ENCODE measurements at places on chromosomes 7 and 10. TPM values are rescaled to one million over a fixed set of nuclear protein-coding genes. Genes with fewer than 3 reads are reported as not detected.
A peak's percentile ranks its signal among the peaks of the same experiment; 100 is the strongest.

Gene SEMA3A
- 11.7 TPM for polyA plus RNA-seq

Gene EEPD1
- polyA plus RNA-seq = 8.4 TPM

Gene EN2
- polyA plus RNA-seq = not detected

Gene AHR
- 37.9 TPM for polyA plus RNA-seq

Gene OR13A1
- 0.06 TPM for polyA plus RNA-seq

Gene SAP25
- 7.9 TPM for polyA plus RNA-seq

Gene PNLIPRP2
- 11.9 TPM for polyA plus RNA-seq

Gene CYP17A1
- polyA plus RNA-seq = 0.60 TPM

Gene TBXAS1
- 9.6 TPM for polyA plus RNA-seq

DNA sequence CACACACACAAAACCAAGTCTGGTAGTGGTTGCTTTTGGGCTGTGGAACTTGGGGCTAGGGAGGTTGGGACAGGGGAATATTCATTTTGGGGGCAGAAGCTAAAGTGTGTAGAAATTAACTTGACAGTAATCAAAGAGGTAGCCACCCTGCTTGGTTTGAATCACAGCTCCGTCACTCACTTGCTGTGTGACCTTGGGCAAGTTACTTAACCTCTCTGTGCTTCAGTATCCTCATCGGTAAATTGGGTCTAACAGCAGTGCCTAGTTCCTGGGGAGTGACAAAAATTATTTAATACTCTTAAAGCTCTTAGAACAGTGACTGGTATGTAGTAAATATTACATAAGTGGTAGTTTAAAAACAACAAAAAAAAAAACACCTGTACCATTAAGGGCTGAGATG lies 489.8 kb downstream of the SDK1 start:
- no peak for DNase-seq
- no peaks in the 10 kb centered on the region for H3K36me3 ChIP-seq
- no peaks in the 10 kb centered on the region for H3K27me3 ChIP-seq
- no peaks in the 10 kb centered on the region for H3K4me1 ChIP-seq
- H3K4me3 ChIP-seq = no peak overlapping the region
- H3K27ac ChIP-seq = no peak overlapping the region

GRCh38 chr7:158609313-158609974 lies 21.8 kb upstream of the PTPRN2 start:
- no peak overlapping the region for H3K27ac ChIP-seq
- DNase-seq = no peak
- no peaks in the 10 kb centered on the region for H3K4me1 ChIP-seq
- no peaks in the 10 kb centered on the region for H3K36me3 ChIP-seq
- no peak overlapping the region for H3K4me3 ChIP-seq

- no peak overlapping the region for H3K4me3 ChIP-seq
- peak; percentile 24 for DNase-seq
- peaks cover 21% of the 10 kb centered on the region for H3K36me3 ChIP-seq
- H3K27ac ChIP-seq = peak overlapping the region; percentile 35
- peaks cover 28% of the 10 kb centered on the region for H3K4me1 ChIP-seq
Measured at GRCh38 chr10:69481305-69481704, 30.0 kb downstream of the TSPAN15 start.

GRCh38 chr7:149496642-149497391 lies 792 bp downstream of the ZNF746 start:
- peak overlapping the region; percentile 46 for H3K4me3 ChIP-seq
- H3K27ac ChIP-seq = no peak overlapping the region
- no peaks in the 10 kb centered on the region for H3K27me3 ChIP-seq
- H3K4me1 ChIP-seq = no peaks in the 10 kb centered on the region
- peak; percentile 54 for DNase-seq

GRCh38 chr10:95242581-95243317 lies 48.1 kb downstream of the PDLIM1 start:
- no peak overlapping the region for H3K27ac ChIP-seq
- peaks cover 88% of the 10 kb centered on the region for H3K36me3 ChIP-seq
- peaks cover 2% of the 10 kb centered on the region for H3K4me1 ChIP-seq
- DNase-seq = no peak
- no peak overlapping the region for H3K4me3 ChIP-seq
- H3K27me3 ChIP-seq = no peaks in the 10 kb centered on the region

DNA sequence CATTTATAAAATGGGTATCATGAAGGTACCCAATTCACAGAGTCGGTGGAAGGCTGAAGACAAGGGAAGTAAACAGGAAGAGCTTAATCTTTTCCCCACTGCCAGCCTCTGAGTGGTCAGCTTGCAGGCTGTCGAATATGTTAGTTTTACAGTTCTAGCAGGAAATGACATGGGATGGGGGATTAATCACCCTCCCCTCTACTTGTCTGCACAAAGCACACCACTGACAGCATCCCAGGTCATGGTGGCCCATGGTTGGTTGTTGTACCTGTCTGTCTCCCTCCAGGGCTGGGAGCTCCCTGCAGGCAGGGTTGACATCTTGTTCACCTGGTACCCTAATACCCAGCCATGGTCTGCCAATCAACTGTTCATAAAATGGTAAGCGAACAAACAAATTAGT lies 55.6 kb downstream of the GRB10 start:
- no peak for DNase-seq
- no peak overlapping the region for H3K27ac ChIP-seq
- no peaks in the 10 kb centered on the region for H3K27me3 ChIP-seq
- peaks cover 3% of the 10 kb centered on the region for H3K4me1 ChIP-seq

DNA sequence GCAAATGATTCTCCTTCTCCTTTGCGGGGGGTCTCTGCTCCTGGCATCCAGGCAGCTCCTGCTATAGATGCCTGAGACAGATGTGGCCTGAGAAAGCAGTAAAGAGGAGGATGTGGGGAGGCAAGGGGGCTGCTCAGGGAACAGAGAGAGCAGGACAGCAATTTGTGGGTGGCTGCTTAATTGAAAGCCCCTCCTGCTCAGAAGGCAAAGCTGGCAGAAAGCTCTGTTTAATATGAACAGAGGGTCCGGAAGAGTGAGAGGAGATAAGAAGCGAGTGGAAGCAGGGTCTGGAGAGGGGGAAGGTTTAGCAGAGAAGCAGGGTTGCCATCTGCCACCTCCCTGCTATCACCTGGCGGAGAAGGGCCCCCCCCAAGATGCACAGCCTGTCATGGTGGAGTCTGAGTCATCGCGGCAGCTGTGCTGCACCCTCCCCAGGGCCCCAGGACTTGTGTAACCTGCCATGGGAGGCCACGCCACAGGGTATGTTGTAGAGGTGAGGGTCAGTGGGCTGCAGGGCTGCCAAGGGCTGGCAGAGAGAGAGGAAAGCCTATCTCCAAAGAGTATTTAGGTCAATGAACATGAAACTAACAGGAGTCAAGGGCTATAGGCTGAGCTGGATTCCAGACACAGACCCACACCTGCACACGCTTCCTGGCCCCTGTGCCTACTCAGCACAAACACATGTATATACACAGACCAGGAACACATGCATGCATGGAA lies 1109.8 kb upstream of the AUTS2 start:
- H3K27ac ChIP-seq = no peak overlapping the region
- peak; percentile 51 for DNase-seq
- no peaks in the 10 kb centered on the region for H3K4me1 ChIP-seq
- H3K27me3 ChIP-seq = no peaks in the 10 kb centered on the region

GRCh38 chr7:19121977-19122588 lies 4.6 kb upstream of the TWIST1 start:
- H3K4me3 ChIP-seq = no peak overlapping the region
- no peaks in the 10 kb centered on the region for H3K36me3 ChIP-seq
- no peak for DNase-seq
- no peak overlapping the region for H3K27ac ChIP-seq

DNA sequence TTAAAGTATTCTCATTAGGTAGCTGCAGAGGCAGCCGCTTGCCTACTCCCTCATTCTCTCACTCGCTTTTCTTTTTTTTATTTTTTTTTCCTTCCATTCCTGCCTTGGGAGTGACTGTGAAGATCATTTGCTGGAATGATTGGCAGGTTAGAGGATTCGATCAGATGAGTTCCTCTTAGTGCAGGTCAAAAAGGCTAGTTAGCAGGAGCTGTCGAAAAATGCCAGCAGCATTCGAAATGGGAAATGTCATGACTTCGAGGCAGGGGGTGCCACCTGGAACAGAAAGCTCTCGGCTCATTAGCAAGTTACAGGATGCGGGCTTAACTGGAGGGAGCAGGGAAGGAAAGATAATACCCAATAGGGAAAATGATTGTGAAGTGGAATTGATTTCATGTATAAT lies 137.5 kb upstream of the FZD1 start:
- H3K4me3 ChIP-seq = no peak overlapping the region
- no peaks in the 10 kb centered on the region for H3K36me3 ChIP-seq
- no peak overlapping the region for H3K27ac ChIP-seq
- no peaks in the 10 kb centered on the region for H3K27me3 ChIP-seq
- no peaks in the 10 kb centered on the region for H3K4me1 ChIP-seq

- no peaks in the 10 kb centered on the region for H3K27me3 ChIP-seq
- H3K27ac ChIP-seq = no peak overlapping the region
- no peaks in the 10 kb centered on the region for H3K4me1 ChIP-seq
- DNase-seq = no peak
Measured at GRCh38 chr7:38658921-38659320, 27.7 kb upstream of the AMPH start.

DNA sequence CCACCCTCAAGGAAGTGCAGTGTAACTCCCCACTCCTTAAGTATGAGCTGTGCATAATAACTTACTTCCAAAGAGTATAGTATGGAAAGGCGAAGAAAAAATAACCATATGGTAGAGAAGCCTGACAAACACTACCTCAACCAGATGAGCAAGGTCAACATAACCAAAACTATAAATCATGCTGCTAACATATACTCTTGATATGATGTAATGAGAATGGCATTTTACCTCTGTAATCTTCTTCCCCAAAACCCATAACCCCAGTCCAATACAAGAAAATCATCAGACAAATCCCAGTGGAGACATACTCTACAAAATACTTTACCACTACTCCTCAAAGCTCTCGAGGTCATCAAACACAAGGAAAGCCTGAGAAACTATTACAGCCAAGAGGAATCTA lies 15.8 kb downstream of the OSBPL3 start:
- no peak for DNase-seq
- no peaks in the 10 kb centered on the region for H3K36me3 ChIP-seq
- H3K4me3 ChIP-seq = no peak overlapping the region
- no peak overlapping the region for H3K27ac ChIP-seq

GRCh38 chr7:55073976-55074528 lies 55.2 kb downstream of the EGFR start:
- peak; percentile 91 for DNase-seq
- peaks cover 79% of the 10 kb centered on the region for H3K4me1 ChIP-seq
- no peaks in the 10 kb centered on the region for H3K27me3 ChIP-seq
- no peak overlapping the region for H3K4me3 ChIP-seq
- no peaks in the 10 kb centered on the region for H3K36me3 ChIP-seq

DNA sequence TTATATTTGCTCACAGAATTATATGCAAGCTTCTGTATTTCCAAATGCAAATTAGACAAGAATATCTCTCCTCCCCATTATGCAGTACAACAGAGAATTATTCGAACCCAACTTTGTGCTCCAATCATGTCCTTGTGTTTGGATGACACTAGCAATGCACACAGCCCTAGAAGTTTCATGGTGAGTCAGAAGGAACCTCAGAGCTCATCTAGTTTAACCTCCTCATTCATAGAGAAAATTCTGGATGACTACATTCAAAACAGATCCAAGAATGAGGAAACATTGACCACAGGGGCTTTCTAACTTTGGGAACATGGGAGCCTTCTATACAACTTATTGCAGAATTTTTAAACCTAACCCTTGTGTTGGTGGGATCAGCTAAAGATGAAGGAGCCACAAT lies 12.8 kb upstream of the ARID5B start:
- no peak overlapping the region for H3K4me3 ChIP-seq
- no peak for DNase-seq
- no peaks in the 10 kb centered on the region for H3K27me3 ChIP-seq
- H3K27ac ChIP-seq = no peak overlapping the region
- H3K36me3 ChIP-seq = no peaks in the 10 kb centered on the region

GRCh38 chr7:23520582-23520981 lies 11.2 kb downstream of the TRA2A start:
- H3K4me3 ChIP-seq = no peak overlapping the region
- peaks cover 56% of the 10 kb centered on the region for H3K36me3 ChIP-seq
- H3K27me3 ChIP-seq = no peaks in the 10 kb centered on the region
- no peak for DNase-seq
- H3K27ac ChIP-seq = no peak overlapping the region
- no peaks in the 10 kb centered on the region for H3K4me1 ChIP-seq

DNA sequence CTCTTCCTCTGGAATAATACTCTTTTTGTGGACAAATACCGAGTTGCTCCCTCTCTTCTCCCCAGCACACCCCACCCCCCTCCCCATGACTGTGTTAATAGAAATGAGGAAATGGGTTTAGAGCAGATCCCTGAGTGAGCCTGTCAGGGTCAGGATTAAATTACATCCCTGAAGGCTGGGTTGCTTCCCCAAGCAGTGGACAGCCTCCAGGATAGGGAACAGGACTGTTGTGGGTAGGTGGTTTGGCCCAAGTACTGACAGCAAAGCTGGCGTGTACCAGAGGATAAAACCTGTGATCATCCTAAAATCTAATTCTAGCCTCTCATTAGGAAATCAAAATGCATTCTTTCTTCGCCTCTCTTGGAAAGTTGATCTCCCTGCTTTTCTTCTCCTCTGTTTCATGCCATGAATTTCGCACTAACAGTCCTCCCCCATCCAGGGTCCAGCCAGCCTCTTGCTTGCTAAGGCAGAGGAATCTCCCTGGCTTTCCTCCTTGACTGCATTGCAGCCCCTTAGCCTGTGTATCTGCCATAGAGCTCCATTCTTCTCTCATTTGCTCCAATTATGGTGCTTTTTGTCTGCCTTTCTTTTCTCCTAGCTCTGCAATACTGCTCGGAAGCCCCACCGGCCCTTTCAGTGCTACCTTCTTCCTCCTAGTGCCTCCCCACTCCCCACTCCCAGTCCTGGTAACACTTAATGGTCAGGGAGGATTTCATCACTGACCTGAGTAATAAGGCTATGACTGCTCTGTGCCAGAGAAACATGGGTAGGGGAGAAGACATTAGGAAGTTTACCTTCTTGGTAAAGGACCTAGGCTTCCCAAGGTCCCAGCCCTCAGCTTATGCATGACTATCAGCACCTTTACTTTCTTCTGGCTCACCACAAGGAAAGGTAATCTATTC lies 8.4 kb downstream of the LRRC4 start:
- no peak overlapping the region for H3K4me3 ChIP-seq
- H3K27ac ChIP-seq = no peak overlapping the region
- DNase-seq = no peak
- peaks cover 8% of the 10 kb centered on the region for H3K4me1 ChIP-seq
- no peaks in the 10 kb centered on the region for H3K27me3 ChIP-seq
- peaks cover 6% of the 10 kb centered on the region for H3K36me3 ChIP-seq

- no peak overlapping the region for H3K27ac ChIP-seq
- no peaks in the 10 kb centered on the region for H3K27me3 ChIP-seq
- no peak overlapping the region for H3K4me3 ChIP-seq
- DNase-seq = no peak
- H3K36me3 ChIP-seq = no peaks in the 10 kb centered on the region
Measured at GRCh38 chr10:69874449-69874848, 72.7 kb downstream of the COL13A1 start.

- no peak for DNase-seq
- no peaks in the 10 kb centered on the region for H3K36me3 ChIP-seq
- no peaks in the 10 kb centered on the region for H3K4me1 ChIP-seq
Measured at GRCh38 chr7:78326189-78326588, 527.6 kb downstream of the PHTF2 start.

GRCh38 chr7:157271991-157272324 lies 64.8 kb upstream of the DNAJB6 start:
- H3K4me3 ChIP-seq = no peak overlapping the region
- no peak overlapping the region for H3K27ac ChIP-seq
- no peaks in the 10 kb centered on the region for H3K27me3 ChIP-seq
- H3K36me3 ChIP-seq = peaks cover 35% of the 10 kb centered on the region

GRCh38 chr10:1575481-1576244 lies 161.7 kb downstream of the ADARB2 start:
- H3K4me3 ChIP-seq = no peak overlapping the region
- H3K27me3 ChIP-seq = no peaks in the 10 kb centered on the region
- no peaks in the 10 kb centered on the region for H3K4me1 ChIP-seq
- H3K27ac ChIP-seq = no peak overlapping the region
